Activated CD8-positive, alpha-beta memory T cell treated with anti-CD3 and anti-CD28 coated beads for 4 hours (primary cell): ENCODE measurements at places on chromosomes 1 and 21.

DNA sequence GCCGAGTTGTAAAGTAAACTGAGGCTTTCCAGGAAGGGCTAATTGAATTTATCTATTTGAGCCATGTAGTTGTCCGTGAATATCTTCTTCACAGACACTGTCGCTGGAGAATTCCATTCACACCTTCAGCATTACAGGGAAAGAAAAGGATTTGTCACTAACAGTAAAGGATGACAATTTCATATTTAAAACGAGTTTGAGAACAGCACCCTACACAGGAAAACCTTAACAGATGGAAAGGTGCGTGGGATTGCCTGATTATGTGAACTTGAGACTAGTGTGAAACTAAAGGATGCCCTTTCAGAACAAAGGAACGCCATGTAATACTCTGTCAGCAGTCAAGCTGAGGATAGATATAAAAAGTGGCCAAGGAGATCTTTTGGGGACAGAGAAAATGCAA lies 492.5 kb upstream of the ADGRL2 start:
- DNase-seq: no peak

GRCh38 chr1:239348635-239349353 lies 37.6 kb upstream of the CHRM3 start:
- DNase-seq: no peak

- no peak for DNase-seq
Observed at GRCh38 chr1:232788235-232788872, 16.9 kb upstream of the MAP10 start.

- DNase-seq: no peak
Observed at GRCh38 chr1:2477309-2477708, 1.2 kb downstream of the PLCH2 start.

DNA sequence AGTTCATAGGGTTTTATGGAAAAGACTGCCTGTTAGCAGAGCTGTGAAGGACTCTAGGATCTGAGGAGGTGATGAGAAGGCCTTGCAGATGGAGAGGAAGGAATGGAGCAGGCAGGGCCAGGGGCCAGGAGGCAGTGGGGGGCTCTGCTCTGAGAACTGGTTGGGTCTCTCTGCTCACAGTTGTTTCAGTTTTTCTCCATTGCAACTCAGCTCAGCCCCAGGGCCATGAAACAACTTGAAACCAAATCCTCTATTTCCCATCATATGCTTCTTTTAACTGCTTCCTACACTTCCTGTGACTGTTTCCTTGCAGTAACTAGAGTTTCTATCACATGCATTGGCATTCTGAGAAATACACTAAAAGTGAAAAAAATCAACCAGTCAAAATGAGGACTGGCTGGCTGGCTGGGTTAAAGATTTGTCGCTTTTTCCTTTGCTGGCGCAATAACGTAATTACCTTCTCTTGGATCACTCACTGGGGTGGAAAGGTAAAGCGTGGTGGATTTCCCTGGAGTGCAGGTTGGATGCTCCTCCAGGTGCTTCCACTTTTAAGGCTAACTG lies 172.0 kb downstream of the CDC7 start:
- no peak for DNase-seq

GRCh38 chr1:25022361-25023189 lies 92.5 kb upstream of the RUNX3 start:
- peak; percentile 95 for DNase-seq

DNA sequence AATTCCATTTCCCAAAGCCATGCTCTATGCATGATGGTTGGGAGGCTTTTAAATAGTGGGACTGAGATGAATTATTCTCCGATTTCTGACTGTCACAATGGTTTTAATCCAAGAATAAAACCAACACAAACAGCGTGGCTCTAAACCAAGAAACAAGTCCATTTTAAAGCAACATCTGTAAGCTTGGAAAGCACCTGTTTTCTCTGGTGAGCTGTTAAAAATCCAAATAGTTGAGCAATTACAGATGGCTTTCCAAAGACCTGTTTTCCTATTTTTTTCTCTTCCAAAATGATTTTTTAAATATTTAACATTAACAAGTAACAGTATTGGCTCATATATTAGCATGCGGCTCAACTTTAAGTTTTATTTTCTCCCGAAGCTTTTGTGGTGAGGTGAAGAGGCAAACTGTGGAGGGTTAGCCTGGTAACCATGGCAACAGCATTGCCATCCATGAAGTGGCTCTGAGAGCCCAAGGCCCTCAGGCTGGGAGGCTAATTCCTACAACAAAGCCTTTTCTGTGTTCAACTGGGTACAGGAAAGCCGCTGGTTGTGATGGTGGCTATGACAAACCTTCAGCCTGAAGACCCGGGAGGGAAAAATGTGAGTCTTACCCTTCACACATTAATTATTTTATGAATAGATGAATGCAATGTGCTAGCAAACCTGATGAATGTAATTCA lies 56.7 kb upstream of the B3GALT5 start:
- no peak for DNase-seq

GRCh38 chr1:88936760-88937342 lies 45.5 kb upstream of the GTF2B start:
- DNase-seq: no peak

DNA sequence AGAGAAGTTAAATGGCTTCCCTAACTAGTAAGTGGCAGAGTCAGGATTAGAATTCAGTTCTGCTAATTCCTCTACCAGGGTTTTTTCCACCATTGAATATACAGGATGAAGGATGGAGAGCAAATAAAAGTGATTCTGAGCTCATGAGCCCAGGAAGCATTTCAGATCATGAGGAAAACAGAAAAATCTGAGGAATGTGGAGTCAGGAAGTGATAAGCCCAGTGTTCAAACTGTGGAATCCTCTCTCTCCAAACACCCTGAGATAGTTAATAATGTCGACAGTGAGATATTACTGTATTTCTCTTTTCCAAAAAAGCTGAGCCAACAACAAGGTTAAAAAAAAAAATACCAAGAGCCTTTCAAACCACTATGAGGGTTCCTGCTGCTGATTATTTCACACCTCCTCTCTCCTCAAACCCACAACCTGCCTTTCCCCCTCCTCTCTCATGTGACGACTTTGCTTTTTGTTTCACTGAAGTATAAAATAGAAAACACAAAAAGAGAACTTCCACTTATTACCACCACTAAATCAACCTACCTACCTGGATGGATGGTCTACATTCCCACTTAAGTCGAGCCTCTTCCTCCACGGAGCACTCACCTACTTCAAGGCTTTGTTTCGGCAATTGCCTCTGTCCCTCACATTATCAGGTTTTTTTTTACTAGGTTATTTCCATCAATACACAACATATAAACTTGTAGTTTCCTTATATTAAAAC lies 8.9 kb downstream of the SLAMF1 start:
- no peak for DNase-seq

DNA sequence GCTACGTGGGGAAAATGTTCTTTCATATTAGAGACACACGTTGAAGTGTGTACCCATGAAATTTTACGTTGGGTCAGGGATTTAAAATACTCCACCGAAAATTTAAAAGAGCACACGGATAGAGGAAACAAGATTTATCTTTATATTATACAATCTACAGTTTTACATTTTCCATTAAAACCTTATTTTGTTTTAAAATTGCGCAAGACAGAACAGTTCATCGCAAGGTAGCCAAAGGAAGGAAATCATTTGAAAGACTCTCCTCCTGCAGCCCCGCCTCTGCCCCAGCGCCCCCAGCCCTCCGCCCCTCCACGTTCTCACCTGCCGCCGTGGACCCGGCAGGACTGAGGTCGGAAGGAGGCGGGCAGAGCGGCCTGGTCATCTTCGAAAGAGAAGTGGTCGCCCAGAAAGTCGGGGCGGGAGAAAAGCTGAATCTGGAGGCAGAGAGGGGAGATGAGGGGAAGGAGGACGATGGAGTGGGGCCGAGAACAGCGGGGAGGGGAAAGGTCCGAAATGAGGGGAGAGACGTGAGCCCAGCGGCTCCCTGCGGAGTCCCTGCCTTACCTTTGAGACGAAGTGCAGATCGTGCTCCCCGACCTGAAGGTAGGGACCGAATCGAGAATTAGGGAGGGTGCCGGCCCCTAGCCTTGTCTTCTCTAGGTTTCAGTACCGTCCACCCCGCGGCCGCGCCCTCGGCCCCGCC lies 18.0 kb downstream of the CRYBG2 start:
- DNase-seq: no peak

DNA sequence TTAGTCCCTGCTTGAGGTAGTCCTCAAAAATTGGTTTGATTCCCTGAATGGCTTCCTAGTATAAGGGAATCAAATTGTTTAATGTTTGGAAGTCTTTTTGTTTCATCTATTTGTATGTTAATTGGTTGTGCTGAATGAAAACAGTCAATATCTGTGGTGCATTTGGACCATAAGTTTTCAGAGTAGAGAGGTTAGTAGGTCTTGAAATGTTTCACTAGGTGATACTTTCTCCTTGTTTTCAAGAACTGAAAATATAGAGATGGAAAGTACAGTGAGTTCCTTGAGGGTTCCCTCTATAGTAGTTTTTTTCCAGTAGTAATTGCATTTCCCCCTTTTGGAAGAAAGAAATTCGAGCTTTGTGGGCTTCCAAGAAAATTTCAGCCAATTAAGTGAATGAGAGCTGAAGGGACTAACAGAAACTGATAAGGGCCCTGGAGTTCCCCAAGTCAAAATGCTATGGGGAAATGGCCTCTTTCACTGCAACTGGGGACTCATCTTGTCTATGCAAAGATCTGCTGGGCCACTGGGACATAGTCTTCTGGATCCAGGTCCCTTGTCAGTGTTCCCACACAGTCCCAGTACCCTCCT lies 18.6 kb upstream of the CEP350 start:
- DNase-seq: no peak

- DNase-seq: no peak
Observed at GRCh38 chr1:19708567-19709110, 44.0 kb downstream of the HTR6 start.

DNA sequence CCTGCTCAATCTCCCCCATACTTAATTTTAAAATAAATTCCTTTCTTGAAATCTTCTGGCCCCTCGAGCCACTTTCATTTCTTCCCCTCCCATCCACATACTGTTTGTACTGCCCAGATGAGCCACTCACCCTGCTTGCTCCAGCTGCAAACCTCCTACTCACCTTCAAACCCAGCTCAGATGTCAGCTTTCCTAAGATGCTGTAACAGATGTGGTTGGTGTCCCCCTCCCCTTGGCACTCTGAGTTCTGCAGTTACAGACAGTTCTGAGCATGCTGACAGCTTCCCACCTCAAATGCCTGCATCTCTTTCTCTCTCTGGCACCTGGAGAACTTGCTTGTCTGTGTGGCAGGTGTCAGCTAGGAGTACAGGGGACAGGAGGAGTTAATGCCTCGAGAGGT lies 106.7 kb downstream of the PTPRU start:
- no peak for DNase-seq

- DNase-seq: no peak
Observed at GRCh38 chr21:31236528-31236927, 107.5 kb downstream of the TIAM1 start.

DNA sequence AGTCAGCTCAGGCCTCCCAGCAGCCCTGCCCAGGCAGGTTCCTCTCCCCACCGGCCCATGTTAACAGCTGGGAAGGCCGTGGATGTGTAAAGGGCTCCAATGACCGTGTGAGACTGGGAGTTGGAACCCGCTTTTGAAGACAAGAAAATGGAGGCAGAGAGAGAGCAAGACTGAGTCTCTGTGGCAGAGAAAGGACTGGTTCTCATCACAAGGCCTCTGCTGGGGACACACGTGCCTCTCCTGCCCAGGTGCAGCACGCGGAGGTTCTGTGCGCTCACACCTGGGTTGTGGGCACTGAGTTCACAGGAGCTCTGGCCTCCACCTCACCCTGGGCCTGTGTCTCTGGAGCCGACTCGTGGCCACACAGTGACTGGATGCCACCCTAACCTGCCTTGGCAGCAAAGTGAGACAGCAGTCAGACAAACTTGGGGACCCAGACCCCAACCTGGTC lies 27.0 kb downstream of the RUNX3 start:
- DNase-seq: no peak

DNA sequence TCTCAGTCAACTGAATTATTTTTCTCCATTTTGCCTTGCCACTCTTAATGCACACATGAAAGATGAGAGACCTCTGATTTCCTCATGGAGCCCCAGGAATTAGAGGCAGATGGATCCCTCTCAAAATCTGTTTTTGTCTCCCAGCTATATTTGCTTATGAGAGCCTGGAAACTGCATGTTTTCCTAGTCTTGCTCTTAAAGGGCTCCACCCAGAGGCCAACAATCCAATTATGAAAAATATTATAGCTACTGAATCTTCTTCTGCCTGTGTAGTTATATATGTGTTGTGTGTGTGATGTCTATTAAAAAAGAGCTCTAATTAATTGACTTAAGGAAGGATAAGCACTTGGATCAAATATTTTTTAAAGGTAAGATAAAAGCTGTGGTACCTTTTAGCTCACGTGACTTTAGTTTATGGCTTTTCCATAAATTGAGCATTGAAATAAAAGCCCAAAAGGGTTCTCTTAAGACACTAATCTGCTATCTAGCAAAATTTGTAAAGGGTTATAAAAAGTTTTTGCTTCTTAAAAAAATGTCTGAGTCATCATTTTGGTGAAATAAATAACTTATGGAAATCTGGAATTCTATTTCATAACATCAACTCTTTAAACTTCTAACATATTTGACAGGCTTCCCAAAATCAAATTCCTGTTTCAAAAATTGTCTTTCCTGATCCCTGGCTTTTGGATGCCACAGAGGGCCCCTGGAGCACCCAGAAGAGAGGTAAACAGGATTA lies 31.2 kb upstream of the TSPEAR start:
- DNase-seq: no peak

- DNase-seq: no peak
Observed at GRCh38 chr1:198892065-198892464, 253.2 kb downstream of the PTPRC start.

GRCh38 chr1:246416261-246416660 lies 90.8 kb downstream of the SMYD3 start:
- no peak for DNase-seq

DNA sequence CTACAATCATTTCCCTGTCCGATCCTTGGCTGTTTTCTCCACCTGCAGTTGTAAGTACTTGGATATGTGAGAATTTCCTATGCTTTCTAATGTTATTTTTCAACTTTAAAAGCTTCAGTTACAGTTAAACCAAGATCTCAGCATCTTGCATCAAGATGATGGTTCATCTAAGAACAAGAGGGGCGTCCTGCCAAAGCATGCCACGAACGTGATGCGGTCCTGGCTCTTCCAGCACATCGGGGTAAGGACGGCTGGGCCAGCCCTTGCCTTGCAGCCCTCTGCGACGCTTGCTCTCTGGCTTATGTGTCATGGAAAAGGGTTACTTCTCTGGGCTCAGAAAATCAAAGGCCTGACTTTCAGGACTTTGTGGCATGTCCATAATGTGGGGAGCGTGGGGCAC lies 46.8 kb downstream of the PKNOX1 start:
- DNase-seq: no peak

DNA sequence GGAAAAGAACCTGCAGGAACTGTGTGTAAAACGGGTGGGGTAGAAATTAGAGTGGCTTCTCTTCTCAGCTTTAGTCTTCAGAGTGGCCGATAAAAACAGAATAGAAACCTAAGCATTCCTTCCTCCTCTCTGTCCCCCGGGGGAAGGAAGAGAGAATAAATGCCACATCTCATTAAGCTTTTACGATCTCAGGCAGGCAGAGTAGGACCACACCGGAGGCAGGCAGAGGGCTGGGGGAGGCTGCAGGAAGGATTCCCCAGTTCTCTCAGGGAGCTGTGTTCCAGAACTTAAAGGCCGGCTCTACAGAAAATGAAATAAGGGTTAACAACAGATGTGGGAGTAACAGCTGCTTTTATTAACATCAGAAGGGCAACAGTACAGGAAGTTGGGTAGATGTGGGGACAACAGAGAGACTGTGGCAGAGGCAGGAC lies 24.5 kb upstream of the MEF2D start:
- no peak for DNase-seq

- no peak for DNase-seq
Observed at GRCh38 chr1:10252508-10252907, 42.1 kb downstream of the KIF1B start.
